ENCODE measurements at places on chromosomes 12 and 14. TPM values are rescaled to one million over a fixed set of nuclear protein-coding genes. Genes with fewer than 3 reads are reported as not detected.

DNA sequence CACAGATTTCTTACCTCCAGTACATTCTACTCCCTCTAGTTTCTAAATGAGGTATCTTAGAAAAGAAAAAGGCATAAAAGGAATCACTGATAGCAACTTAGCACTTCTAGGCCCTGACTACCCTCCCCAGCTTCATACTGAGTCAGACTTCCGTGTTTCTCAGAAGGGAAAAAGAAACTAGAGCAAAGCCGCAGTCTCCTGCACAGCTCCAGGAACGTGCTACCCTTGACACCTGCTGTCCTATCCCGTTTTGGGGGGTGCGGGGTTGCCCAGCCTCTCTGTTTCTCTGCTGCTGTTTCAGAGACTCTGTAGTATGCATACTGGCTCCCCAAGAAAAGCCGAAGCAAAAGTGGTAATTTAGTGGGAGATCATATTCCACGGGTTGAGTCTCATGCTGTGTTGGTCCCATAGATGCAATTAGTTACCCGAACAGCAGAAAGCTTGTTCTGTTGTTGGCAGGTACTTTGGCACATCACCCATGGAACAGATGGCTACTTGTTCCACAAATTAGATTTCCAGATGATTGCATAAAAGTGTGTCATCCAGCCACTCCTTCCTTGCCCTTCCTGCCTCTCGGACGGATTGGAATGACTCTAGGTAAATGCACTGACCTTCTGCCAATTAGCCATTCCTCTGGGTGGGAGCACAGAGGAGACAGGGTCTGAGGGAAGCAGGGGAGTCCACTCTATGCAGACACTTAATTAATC is 438.1 kb downstream of the FUT8 start:
- no peak for DNase-seq

GRCh38 chr14:35332517-35333263 is 40.5 kb downstream of the PSMA6 start:
- DNase-seq: no peak

DNA sequence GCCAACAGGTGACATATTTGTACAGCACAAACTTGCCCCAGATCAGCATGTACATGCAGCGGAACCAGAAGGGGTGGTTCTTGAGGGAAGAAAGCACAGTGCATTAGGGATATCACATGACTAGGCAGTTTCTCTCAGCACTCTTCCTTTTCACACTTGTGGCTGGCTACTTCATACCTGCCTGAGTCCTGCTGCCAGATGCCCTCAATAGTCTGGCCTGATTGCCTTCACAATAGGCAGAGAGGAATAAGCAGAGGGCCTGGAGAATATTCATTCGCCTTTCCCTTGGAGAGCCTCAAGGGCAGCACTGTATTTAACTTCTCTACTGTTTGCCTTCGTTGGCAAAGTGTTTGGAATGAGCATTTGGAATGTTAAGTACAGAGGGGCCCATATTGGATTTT is 7.9 kb downstream of the EMG1 start:
- no peak for DNase-seq

- no peak for DNase-seq
Measured at GRCh38 chr14:19902409-19902808, 18.0 kb upstream of the OR4K5 start.

- peak; percentile 94 for DNase-seq
Measured at GRCh38 chr14:74608959-74609611, 3.0 kb downstream of the LTBP2 start.

- DNase-seq: no peak
Measured at GRCh38 chr12:115990241-115990640, 287.3 kb downstream of the MED13L start.

The RGS6 gene
- total RNA-seq: 2.0 TPM

The TRHDE gene
- 4.8 TPM for total RNA-seq

The NFE2 gene
- 1.6 TPM for total RNA-seq

The KRT78 gene
- not detected for total RNA-seq

The CFAP251 gene
- 0.65 TPM for total RNA-seq

The ZNF839 gene
- 6.6 TPM for total RNA-seq

The GARIN6 gene
- total RNA-seq: not detected
